ENCODE measurements at places on chromosomes 7 and 10.

DNA sequence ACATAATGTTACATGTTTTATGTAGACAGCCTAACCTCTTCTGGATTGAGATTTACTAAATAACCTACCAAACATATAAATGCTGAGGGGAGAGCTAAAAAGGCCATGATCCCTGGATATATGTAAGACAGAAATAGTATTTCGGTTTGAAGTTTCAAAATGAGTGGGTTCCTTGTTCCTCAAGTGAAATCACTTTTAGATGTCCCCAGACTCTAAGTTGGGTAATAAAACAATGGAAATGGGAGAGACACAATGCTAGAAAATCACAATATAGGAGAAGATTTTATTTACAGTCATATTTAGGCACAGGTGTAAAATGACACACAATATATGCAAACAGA, 56.5 kb downstream of the SHTN1 start:
- no peak for DNase-seq

GRCh38 chr10:114429581-114430335, 25.5 kb upstream of the AFAP1L2 start:
- DNase-seq = no peak

DNA sequence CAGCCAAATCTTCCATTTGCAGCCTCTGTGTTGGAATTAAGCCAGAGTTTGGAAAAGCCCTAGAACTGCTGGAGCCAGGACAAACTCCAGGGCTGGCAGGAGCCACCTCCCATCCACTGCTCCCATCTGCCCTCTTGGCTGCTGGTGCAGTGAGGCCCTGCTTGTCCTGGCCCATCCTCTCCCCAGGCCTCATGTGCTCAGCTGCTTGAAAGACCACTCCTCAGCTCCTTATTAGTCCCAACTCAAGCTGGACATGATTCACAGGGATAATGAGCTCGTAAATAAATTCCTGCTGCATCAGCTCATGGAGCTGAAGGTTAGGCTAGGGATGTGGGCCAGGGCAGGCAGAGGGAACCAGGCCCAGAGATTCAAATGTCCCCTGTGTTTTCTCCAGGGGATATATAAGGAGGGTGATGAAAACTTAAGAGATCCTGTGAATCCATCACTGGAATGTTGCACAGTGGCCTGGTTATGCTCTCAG, 282.8 kb downstream of the RPS24 start:
- no peak for DNase-seq

GRCh38 chr10:7550013-7550412, 116.8 kb downstream of the ITIH5 start:
- DNase-seq = no peak

DNA sequence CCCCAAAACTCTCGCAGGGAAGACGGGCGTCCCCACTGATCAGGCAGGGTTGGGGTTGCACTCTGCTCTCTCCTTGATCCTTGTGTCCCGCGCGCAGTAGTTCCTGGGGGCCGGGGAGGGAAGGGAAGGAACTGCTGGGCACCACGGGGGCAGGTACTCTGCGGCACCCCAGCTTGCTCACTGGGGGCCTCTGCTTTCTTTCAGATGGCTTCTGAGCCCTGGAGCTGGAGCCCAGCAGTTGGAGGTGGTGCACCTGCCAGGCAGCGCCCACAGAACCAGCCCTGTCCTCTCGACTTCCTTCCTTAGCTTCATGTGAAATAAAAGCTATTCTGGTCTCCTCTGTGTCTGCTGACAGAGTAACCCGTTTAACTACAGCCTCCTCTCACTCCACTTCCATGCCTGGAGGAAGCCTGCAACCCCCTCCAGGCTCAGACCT, 12.2 kb downstream of the PLAC9 start:
- peak; percentile 25 for DNase-seq

DNA sequence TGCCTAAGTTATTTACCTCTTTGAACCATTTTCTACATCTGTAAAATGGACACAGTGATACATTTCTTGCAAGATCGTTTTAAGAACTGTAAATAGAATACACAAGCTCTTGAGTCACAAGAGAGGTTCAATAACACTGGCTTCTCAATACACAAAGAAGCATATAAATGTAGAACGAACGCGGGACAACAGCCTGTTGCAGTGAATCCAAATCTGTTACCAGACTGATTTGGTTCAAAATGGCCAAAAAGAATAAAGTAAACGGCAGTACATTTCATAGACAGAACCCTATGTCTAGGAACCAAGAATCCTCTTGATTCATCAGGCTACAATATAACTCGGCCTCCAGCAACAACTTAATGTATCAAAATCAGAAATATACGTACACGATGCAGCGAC, 701 bp downstream of the MTPAP start:
- no peak for DNase-seq

GRCh38 chr10:97805096-97805884, 33.5 kb upstream of the SFRP5 start:
- DNase-seq = no peak

GRCh38 chr7:116674508-116675173, 2.6 kb downstream of the MET start:
- no peak for DNase-seq

- no peak for DNase-seq
These were observed 28.5 kb upstream of the DPYSL4 start for GRCh38 chr10:132158122-132158741.

- DNase-seq = no peak
These were observed 315.7 kb downstream of the REEP3 start for GRCh38 chr10:63836666-63837442.

GRCh38 chr10:107275806-107276205, 111.3 kb upstream of the SORCS1 start:
- no peak for DNase-seq

GRCh38 chr10:17648243-17649035, 4.5 kb downstream of the STAM start:
- DNase-seq = peak; percentile 30

DNA sequence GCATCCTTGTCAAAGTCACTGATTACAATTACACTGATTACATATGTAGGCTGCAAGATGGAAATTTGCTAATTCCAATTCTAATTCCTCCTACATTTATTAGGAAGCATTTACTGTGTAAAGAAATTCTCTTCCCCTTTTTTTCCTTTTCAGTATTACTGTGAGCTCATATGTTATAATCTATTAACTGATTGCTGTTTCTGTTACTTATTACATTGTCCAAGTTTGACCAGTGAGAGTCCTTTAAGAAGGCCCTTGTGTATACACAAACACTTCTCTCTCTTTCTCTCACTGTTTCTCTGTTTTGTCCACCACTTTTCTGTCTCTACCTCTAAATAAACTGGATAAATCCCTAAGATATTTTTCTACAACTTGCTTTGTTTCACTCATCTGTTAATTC, 31.5 kb downstream of the PHF14 start:
- no peak for DNase-seq

DNA sequence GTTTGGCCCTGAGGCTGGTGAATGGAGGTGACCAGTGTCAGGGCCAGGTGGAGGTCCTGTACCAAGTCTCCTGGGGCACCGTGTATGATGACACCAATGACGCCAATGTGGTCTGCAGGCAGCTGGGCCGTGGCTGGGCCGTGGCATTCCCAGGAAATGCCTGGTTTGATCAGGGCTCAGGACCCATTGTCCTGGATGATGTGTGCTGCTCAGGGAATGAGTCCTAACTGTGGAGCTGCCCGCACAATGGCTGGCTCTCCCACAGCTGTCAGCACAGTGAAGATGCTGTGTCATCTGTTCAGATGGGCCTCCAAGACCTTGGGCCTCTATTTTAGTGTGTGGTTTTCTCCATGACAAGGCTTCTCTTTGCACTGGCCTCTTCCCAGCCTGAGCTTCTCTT, 64.0 kb downstream of the DMBT1 start:
- DNase-seq = no peak

- no peak for DNase-seq
These were observed 72.5 kb downstream of the C10orf90 start for GRCh38 chr10:126598009-126598408.

- no peak for DNase-seq
These were observed 47.1 kb upstream of the GAD2 start for GRCh38 chr10:26169466-26169865.

DNA sequence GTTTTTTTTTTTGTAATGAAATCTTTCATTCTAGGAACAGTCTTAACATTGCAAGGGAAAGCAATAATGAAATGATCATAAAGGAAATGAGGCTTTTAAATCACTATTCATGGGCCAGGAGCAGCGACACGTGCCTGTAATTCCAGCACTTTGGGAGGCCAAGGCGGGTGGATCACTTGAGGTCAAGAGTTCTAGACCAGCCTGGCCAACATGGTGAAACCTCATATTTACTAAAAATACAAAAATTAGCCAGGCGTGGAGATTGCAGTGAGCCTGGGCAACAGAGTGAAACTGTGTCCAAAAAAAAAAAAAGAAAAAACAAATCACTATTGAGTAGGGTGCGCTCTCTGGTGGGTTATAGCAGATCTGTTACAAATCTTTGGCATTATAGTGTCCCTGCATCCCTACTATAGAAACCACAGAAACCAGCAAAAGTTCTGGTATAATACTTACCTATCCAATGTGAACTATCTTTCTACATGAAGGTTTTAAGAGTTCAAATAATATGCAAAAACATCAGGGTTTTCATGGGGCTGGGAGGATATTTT, 72.1 kb downstream of the GLI3 start:
- DNase-seq = no peak

GRCh38 chr7:34762764-34763163, 104.7 kb downstream of the NPSR1 start:
- DNase-seq = no peak

DNA sequence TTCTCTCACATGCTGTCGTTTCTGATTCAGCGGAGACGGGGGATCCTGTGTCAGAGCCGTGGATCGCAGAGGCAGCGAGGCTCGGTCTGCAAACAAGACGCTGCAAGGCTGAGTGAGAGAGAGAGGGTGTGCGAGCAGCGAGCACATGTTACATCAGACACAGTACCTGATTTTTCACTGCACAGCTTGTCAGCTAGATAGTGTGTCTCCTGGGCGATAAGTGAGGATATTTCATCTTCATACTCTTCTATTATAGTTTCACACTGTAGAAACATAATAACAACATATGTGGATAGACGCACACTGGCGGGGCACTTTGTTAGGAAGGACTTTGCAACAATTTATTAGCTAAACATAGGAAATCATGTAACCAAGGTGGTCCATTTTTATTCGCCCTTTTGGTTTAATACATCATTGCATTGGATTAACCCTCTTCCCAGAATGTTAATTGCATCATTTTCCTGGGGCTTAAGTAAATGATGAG, 39.5 kb downstream of the CNPY1 start:
- DNase-seq = no peak

GRCh38 chr7:111047595-111047994, 43.3 kb upstream of the LRRN3 start:
- DNase-seq = no peak

GRCh38 chr7:156353352-156353751, 287.2 kb upstream of the RNF32 start:
- DNase-seq = no peak

DNA sequence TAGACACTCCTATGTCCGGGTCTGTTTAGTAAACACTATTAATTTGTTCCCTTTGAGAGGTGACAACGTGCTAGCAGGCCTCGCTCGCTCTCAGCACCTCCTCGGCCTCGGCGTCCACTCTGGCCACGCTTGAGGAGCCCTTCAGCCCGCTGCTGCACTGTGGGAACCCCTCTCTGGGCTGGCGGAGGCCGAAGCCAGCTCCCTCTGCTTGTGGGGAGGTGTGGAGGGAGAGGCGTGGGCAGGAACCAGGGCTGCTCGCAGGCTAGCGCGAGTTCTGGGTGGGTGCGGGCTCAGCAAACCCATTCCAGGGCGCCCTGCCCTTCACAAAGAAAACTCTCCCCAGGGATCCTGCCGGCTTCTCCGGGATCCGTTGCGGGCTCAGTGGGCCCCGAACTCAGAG, 144.4 kb upstream of the CDCA7L start:
- no peak for DNase-seq

DNA sequence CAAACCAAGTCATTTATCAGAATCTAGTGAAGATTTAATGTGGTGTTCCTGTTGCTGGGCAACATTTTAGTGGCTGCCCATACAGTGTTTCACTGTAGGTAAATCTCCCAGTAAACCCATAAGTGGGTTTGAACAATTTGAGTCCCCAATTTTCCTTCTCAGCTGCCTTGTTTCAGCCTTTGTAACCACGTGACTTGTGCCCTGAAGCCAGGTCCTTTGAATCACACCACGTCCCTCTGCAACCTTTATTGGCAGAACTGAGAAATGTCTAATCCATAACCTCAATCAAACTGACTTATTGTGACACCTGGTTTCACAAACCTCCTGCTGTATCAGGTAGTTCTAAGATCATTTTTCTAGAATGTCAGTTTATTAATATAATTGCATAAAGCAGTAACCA, 30.1 kb downstream of the SND1 start:
- no peak for DNase-seq

DNA sequence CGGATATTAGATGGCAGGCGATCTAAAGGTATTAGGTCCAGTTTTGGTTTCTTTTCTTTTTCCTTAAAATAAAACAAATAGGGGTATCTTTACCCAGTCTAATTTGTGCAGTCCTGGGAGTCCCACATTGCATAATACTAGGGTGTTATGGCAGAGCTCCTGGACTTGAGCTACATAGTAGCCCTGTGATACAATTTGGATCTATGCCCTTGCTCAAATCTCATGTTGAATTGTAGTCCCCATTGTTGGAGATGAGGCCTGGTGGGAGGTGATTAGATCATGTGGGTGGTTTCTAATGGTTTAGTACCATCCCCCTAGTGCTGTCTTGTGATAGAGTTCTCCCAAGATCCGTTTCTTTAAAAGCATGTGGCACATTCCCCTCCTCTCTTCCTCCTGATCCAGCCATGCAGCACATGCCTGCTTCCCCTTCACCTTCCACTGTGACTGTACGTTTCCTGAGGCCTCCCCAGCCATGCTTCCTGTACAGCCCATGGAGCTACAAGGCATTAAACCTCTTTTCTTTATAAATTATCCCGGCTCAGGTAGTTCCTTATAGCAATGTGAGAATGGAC, 141.9 kb downstream of the RPS24 start:
- no peak for DNase-seq

DNA sequence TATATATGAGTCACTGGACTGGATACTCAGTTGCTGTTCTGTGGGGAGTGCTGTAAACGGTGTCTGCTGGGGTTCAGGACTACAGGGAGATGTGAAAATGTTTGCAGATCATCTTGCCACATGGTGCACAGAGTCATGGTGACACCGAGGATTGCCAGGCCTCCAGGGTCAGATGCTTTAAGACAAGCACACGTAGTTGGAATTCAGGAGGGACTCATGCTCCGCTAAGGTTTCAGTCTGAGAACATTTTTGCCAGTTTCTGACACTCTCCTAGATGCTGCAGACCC, 211.3 kb downstream of the CXCL12 start:
- no peak for DNase-seq

- DNase-seq = no peak
These were observed 358.9 kb downstream of the FRMD4A start for GRCh38 chr10:13971601-13972475.

DNA sequence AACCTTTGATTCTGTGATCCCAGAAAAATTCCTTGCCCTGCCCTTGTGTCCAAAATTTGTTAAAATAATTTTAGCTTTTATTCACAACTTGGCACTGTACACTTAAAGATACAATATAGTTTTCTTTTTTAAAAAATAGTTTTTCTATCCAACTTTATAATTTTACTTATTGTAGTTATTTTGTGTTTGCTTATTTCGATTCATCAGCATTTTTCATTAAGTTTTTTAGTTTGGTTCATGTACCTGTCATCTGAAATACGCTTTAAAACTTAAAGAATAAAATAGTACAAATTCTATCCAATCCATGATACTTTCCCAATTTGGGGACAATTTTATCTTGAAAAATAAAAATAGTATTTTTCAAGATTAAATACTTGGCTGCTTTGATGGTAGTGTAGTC, 514.8 kb downstream of the AUTS2 start:
- DNase-seq = no peak

- DNase-seq = no peak
These were observed 9.4 kb upstream of the KAT6B start for GRCh38 chr10:74816824-74817498.

- DNase-seq = no peak
These were observed 18.1 kb upstream of the VPS37D start for GRCh38 chr7:73649576-73649975.
